Mononuclear cell (primary cell): ENCODE measurements at places on chromosomes 7 and 10. TPM values are rescaled to one million over a fixed set of nuclear protein-coding genes. Genes with fewer than 3 reads are reported as not detected.

NKX1-2 gene
- total RNA-seq = not detected

CELF2 gene
- total RNA-seq = 135 TPM

PCGF5 gene
- total RNA-seq = 106 TPM

DEPP1 gene
- total RNA-seq = 0.21 TPM

TMEM273 gene
- 3.5 TPM for total RNA-seq

SKIDA1 gene
- total RNA-seq = not detected

LIPK gene
- total RNA-seq = not detected

LRRC61 gene
- total RNA-seq = 15.6 TPM

NOS3 gene
- total RNA-seq = 2.1 TPM

JAKMIP3 gene
- 0.21 TPM for total RNA-seq

OPN4 gene
- not detected for total RNA-seq

RPP38 gene
- total RNA-seq = 15.6 TPM

PIK3AP1 gene
- 49.0 TPM for total RNA-seq

LRRC4 gene
- total RNA-seq = 1.3 TPM

HOXA1 gene
- total RNA-seq = 0.42 TPM

GIMAP7 gene
- 44.2 TPM for total RNA-seq

VSTM4 gene
- total RNA-seq = 0.10 TPM

LIPA gene
- 45.0 TPM for total RNA-seq

CYP3A5 gene
- total RNA-seq = 0.10 TPM

MEIG1 gene
- not detected for total RNA-seq

DKK1 gene
- total RNA-seq = not detected

FBXO24 gene
- total RNA-seq = 0.21 TPM

CCL24 gene
- not detected for total RNA-seq
